Activated naive CD4-positive, alpha-beta T cell (primary cell): ENCODE measurements at places on chromosomes 11 and 22.

- DNase-seq: no peak
Observed at GRCh38 chr11:23688411-23688810, 808.4 kb upstream of the LUZP2 start.

- DNase-seq: no peak
Observed at GRCh38 chr22:24812950-24813775, 7.2 kb downstream of the SGSM1 start.

GRCh38 chr11:20621679-20622078 is 22.3 kb downstream of the SLC6A5 start:
- DNase-seq: no peak

GRCh38 chr11:76119779-76120178 is 86.5 kb downstream of the WNT11 start:
- no peak for DNase-seq

DNA sequence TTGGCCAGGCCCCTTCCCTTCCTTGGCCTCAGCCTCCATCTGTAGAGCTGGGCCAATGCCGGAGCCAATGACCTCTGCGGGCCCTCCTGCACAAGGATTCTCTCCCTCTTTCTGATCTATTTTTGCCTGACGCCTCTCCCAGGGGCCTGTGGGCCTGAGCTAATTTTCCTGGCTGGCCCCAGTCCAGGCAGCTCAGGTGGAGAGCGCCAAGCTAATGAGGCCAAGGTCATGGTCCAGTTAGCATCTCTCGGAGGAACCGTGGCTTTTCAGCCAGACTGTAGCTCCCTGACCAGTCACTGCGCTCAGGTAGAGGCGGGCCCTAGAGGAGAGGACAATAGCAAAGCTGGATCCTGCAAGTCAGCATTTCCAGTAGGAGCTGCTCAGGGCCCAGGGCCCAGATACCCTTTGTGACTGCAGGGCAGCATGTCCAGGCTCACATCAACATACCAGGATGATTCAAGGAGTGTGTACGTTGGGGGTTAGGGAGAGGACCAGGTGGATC is 43.5 kb downstream of the APOL3 start:
- DNase-seq: no peak

- DNase-seq: no peak
Observed at GRCh38 chr11:1051356-1052132, 15.0 kb upstream of the MUC6 start.

- DNase-seq: no peak
Observed at GRCh38 chr11:63915961-63916836, 765 bp downstream of the RCOR2 start.

- DNase-seq: no peak
Observed at GRCh38 chr11:64241491-64242374, 838 bp downstream of the FKBP2 start.

- no peak for DNase-seq
Observed at GRCh38 chr11:19181531-19182261, 20.1 kb downstream of the CSRP3 start.

DNA sequence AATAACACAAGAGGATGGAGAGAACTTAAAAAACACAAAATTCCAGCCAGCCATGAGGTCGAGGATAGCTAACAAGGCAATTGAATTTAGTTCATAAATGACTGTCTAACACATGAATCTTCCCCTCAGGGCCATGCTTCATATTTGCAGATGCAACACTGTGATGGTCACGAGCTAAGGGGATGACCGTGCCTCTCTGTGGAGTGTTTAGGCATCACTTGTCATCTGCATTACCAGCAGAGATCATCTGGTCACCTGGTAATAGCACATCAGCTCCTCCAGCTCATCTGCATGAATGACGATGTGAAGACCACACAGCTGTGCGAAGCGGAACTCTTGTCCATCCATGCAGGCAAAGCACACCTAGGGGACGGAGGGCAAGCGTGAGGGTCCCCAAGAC is 20.9 kb upstream of the SLC25A1 start:
- DNase-seq: no peak

GRCh38 chr11:71566081-71566620 is 788 bp downstream of the KRTAP5-10 start:
- DNase-seq: no peak

DNA sequence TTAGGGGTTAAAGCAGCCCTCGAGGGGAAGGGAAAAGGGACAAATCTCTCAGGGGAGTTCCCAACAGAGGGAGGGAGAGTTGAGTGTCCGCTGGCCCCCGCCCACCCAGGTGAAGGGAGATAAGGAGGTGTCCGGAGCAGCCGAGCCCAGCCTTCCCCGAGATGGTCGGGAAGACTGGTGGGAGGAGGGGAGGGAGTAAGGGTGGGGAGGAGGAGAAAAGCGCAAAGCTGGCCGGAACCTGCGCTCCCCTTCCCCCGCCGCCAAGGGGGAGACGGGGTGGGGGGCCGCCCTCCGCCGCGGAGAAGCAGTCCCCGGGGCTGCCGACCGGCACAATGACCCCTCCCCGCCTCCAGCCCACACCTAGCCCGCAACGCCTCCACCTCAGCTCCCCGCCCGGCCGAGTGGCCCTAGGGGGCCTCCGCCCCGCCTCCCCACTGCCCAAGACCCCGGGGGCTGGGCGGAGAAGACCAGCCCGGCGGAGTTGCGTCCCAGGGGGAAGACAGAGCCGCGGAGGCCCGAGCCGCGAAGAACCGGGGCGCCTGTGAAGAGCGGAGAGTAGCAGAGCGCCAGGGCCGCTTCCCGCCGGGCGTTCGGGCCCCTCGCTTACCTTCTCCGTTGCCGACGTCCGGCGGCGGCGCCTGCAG is 479 bp downstream of the RSF1 start:
- DNase-seq: peak; percentile 34

GRCh38 chr22:45430871-45431270 is 17.4 kb downstream of the RIBC2 start:
- no peak for DNase-seq

DNA sequence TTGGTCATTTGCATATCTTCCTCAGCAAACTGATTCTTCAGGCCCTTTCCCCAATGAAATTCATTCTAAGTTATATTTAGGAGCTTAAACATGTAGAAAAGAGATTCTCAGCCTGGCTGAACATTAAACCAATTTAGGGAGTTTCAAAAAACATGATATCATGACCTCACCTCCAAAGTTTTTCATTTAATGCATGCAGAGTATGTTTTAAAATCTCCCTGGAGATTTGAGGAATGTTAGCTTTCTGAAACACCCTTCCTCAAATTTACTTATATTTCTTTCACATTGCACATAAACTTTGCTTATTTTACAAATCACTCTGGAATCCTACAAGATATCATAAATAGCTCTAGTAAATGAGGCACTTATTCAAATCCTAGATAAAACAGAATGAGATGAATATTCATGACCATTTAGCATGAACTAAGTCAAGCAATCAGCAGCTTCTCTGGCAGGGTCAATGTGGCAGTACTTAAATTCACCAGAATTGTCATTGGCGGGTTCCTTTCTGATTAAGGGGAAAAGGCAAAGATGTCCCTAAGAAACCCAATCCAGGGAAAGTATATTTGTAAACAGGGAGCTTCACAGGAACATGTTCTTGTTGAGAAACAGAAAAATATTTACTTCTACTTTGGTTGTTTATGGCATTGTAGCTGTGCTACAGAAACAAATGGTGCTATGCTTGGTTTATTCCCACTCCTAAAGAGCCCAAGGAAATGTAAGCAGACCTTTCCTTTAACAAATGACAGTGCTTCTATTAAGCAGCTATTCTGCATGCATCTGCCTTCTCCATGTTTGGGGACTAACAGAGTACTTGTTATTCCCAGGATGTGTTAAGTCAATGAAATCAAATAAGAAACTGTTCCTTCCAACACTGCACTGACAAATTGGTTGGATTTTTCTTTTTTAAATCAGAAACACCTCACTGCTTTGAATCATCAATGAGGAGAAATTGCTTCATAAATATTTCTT is 162.3 kb downstream of the C11orf87 start:
- no peak for DNase-seq

- no peak for DNase-seq
Observed at GRCh38 chr11:117423046-117423575, 95.5 kb downstream of the CEP164 start.

DNA sequence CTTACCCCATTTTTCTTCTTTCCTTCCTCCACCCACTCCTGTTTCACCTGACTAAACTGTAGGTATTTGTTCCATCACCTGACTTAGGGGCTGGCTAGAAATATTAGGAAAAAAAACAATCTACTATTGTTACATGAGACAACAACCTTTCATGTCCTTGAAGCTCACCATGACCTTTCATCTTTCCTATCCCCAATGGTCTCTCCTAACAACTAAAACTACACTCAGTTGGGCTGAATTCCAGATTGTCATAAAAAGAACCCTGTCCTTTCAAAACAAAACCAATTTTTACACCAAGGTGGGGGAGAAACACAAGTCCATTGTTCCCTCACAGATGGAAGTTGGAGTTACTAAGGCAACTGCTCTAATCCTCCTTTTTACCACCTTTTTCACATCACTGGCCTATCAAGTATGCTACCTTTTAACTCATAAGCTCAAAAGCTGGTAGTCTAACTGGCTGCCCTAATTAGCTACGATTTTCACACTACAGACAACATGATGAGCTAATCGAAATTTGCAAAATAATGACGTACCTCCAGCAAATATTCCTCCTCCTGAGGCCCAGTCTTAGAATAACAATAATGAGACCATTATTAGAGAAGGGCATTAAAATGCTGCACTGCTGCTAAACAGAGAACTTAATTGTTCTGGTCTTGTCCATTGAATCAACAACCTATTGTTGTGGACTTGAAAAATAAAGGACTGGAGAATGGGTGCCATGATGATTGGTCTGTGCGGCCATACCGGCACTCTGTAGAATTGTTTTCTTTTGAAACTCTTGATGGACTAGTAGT is 46.5 kb upstream of the SOX6 start:
- no peak for DNase-seq

DNA sequence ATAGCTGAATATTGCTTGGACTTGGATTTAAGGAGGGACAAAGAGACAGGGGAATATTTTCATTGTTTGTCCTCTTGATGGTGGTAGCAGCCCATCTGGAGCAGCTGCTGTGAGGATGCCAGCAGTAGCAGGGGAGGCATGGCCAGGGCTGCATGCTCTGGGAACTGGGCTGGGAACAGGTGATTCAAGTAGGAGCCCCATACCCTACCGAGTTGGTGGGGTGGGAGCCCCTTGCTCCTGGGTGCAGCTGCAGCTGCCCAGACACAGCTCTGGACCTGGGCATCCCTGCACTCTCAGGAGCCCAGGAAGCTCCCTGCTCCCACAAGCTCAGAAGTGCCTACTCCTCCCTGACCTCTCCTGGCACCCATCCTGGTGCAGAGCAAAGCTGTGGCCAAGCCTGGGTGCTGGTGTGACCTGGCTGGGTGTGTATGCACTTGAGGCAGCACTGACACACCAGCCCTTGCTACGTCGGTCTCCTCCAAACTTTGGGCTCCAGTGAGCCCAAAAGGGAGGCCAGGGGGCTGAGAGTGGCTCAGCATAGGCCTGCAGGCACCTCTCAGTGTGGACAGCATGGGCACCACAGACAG is 341.8 kb upstream of the CCDC179 start:
- no peak for DNase-seq

DNA sequence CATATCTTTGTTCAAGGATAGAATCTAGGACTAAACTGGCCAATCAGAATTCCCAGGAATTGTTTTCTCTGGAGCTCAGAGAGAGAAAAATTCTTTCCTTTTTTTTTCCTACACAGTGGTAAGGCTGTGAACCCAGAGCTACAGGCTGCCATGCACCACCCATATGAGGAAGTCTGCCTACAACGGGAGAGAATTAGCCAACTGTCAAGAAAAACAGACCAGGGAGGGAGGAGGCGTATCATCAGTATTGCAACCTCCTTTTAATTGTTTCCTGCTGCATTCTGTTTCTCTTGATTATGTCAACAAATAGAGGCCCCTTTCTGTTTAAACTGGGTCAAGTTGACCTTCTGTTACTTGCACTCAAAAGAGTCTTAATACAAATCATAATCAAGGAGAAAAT is 176.5 kb upstream of the UBASH3B start:
- no peak for DNase-seq

DNA sequence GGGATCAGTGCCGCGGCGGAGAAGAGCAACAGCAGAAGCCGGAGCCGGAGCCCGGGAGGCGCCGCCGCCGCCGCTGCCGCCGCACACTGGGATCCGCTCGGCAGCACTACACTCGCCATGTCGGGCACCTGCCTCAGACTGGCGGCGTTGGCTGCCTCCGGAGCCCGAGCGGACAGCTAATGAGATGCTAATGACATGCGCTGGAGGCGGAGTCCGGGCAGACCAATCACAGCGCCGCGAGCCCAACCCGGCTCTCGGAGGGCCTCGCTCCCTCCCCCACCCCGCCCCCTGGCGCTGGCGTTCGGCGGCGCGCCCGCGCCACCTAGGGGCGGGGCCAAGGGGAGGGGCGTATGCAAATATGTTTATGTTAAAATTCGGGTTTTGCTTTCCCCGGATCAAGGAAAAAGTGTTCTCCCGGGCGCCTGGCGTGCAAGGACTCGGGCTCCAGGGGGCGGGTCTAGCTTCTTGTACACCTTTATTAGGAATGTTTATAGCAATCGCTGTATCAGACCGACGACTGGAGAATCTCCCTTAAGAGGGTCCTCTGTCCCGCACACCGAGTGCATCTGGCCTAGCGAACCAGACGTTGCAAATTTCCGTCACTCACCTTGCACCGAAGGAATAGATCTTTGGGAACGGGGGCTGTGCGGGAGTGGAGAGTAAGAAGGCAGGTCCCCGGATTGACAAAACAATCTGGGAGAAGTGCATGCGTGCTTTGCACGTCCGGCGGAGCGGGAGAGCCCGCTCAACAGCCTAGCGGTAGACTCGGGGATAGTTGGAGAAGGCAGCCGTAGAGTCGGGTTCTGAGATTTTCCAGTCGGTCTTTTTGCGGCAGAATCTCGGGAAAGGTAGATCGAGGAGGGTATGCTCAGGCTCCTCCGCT is at the start of gene CADM1:
CADM1 (minus strand) TSS at position 140 of the 883 bp plus-strand sequence.
- DNase-seq: no peak

DNA sequence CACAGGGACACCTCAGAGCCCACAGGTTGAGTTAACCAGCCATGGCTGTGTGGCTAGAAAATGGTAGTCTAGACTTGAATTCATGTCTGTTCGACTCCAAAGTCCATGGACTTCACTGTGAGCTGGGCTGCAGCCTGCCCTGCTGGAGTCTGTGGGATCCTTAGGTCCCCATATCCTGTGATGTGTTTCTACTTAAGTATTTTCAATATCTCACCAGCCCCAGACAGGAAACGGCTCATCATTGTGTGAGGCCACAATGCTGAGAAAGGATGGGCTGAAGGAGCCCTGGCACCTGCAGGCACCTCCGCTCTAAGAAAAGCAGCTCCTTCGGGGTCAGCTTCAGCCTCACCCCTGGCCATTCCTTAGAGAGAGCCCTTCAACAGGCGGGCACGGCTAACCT is 93.1 kb downstream of the NAT10 start:
- DNase-seq: no peak

GRCh38 chr11:47524291-47524874 is 28.5 kb downstream of the CELF1 start:
- no peak for DNase-seq

- DNase-seq: no peak
Observed at GRCh38 chr22:20037419-20037818, 16.5 kb downstream of the TANGO2 start.
